Renal pelvis (tissue), 12 donors: ENCODE measurements at places on chromosomes 1 and 21.

DNA sequence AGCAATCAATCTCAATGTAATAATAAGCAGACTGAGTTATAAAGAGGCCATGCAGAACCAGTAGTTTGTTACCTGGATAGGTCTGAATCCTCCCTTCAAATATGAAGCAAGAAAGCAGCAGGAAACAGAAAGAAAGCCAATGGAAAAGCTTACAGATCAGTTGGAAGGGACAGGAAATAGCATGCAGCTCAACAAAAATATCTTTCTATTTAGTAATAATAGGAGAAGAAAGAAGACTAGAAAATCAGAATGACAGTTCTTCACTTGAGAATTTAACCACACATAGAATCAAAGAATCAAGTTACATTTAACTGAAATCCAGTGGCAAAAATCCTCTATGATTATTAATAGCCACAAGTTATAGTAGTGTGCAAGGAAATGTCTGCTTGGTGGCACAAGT, 194.4 kb downstream of the EIF4G3 start:
- no peak for DNase-seq

GRCh38 chr1:202159534-202160371, 649 bp downstream of the PTPN7 start:
- no peak for DNase-seq

DNA sequence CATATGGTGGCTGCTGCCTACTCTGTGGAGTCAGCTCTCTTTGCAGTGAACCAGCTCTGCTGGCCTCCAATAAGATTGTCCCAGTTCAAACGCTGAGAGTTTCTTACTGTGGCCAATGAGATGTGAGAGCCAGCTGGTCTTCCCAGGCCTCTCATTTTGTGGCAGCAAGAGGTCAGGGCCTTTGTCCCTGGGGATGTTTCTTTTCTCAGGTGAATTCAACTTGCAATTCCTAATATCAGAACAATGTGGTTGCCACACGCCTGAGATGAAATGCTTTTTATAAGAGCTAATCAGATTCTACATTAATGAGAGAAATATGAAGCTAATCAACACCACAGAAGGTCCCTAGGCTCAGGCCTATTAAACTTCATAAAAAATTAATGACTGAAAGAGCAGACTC, 660.1 kb upstream of the CAMK1G start:
- no peak for DNase-seq

GRCh38 chr1:218705911-218706893, 361.1 kb downstream of the TGFB2 start:
- DNase-seq = peak; percentile 24

DNA sequence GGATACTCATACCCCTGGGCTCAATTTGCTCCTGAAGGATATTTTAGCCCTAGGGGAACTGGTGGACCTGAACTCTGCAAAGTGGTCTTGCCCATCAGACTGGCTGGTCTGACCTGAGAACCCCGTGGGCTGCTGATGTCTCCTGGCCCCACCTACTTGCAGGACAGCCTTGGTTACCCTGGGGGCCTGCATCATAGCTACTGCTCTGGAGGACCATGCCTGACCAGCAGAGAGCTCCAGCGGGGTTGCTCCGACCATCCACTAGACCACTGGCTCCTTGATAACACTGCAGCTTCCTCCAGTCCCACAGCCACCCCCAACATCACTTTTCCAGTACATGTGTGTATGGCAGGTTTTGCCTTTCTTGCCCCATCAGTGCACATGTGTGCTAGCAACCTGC, 331.6 kb upstream of the BRINP3 start:
- DNase-seq = no peak

DNA sequence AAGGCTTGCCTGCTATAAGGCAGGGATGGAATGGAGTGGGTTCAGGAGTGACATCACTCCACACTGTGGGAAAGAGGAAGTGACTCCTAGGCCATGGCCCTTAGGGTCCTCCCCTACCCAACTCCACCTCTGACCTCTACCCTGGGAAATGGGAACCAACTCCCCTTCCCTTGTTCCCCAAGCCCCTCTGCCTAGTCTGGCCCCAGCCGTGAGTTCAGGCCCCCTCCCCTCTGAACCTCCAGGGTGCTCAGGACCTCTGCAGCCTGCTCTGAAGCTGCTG, 3.8 kb upstream of the GUCA2A start:
- DNase-seq = no peak

- no peak for DNase-seq
These were observed 21.9 kb downstream of the LRRC8D start for GRCh38 chr1:89842567-89843272.

DNA sequence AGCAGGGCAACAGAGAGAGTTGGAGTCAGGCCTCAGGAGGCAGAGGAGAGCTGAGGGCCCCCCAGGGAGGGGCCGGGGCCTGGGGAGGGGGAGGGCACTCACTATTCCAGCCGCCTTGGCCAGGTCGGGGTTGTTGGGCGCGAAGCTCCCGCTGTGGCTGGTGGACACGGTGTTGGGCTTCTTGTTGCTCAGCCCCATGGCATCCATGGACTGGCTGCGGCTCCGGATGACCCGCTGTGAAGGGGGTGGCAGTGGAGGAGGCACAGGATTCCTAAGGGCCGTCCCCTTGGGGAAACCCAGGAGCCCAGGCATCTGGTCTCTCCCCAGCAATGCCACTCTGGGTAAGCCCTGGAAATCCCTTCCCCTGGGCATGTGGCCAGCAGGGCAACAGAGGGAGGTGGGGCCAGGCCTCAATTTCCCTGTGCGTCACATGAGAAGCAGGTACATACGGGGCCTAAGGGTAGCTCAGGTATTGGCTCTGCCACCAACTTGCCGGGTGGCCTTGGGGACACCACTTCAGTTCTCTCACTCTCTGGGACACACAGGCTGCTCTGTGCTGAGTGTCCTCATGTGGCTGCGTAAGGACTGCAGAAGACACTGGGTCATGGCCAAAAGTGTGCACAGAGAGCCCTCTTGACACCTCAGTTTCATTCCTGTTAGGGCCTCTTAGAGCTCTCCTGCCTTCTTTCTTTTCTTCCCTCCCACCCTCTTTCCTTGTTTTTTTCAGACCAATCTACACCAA, 63.0 kb downstream of the RAP1GAP start:
- no peak for DNase-seq

DNA sequence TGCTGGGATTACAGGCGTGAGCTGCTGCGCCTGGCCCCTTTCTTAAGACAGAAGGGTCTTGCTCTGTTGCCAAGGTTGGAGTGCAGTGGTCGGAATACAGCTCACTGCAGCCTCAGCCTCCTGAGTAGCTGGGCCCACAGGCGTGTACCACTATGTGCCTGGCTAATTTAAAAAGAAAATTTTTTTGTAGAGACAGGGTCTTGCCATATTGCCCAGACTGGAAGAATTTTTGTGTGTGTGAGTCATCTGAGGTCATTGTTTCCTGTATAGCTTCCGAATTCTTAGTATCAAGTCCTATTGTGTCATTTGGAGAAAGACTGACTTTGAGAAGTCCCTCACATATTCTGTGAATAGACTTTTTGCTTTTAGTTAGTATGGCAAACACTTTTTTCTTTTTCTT, 4.7 kb downstream of the SZRD1 start:
- no peak for DNase-seq

GRCh38 chr1:156896490-156897033, 3.0 kb downstream of the PEAR1 start:
- DNase-seq = no peak

DNA sequence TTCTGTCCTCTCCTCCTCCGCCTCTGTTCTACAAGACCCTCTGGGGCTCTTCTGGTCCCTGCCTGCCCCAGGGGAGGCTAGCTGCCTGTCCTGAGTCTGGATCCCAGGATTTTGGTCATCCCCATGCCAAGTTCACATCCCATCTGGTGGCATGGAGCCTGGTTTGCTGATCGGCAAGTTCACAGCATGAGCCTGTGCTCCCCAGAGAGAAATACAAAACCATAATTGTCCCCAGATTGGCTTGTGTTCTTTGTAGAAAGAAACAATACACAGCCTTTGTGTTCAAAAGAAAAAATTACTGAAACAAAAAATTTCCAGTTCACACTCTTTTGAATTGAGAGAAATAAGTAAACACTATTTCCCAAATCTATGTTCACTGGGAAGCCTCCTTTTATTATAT, 149.4 kb upstream of the ZC3H12A start:
- no peak for DNase-seq

- DNase-seq = peak; percentile 34
These were observed 2.6 kb upstream of the SAMD13 start for GRCh38 chr1:84298684-84299535.

- no peak for DNase-seq
These were observed 9.1 kb downstream of the HIPK1 start for GRCh38 chr1:113938192-113938591.

DNA sequence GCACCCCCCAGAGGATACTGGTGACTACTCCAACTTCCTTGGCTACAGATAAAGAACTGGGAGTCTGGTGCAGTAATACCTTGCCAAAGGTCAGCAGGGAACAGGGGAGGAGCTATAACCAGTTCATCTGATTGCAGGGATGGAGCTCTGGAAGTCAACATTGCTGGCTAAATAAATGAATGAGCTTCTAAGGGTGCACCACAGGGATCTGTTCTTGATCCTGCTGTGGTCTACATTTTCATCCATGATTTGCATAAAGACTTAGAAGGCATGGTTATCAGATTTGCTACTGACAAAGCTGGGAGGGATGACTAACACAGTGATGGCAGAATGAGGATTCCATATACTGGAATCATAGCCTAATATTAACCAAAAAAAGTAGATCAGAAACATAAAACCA, 18.3 kb downstream of the PLEKHA6 start:
- DNase-seq = no peak

GRCh38 chr1:40024671-40025070, 15.9 kb upstream of the CAP1 start:
- no peak for DNase-seq

DNA sequence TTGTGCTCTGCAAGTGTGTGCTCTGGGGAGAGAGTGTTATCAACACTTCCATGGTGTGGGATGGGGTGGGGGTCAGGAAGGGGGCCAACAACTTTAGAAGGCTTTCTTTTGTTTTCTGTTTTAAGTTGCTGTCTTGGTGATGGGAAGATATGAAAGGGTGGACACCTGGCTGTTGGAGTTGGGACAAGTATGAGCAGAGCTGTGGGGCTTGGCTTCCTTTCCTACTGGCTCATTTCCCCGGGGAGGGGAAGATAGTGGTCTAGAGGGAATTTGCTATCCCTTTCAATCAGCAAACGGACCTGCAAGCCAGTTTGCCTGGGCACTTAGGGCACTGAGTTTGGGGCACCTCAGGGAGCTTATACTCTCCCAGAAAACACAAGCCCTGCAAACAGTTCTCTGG, 19.2 kb downstream of the IER5 start:
- no peak for DNase-seq

GRCh38 chr1:198087831-198088230, 69.0 kb upstream of the NEK7 start:
- no peak for DNase-seq

- no peak for DNase-seq
These were observed 21.9 kb downstream of the RHEX start for GRCh38 chr1:206074839-206075238.

DNA sequence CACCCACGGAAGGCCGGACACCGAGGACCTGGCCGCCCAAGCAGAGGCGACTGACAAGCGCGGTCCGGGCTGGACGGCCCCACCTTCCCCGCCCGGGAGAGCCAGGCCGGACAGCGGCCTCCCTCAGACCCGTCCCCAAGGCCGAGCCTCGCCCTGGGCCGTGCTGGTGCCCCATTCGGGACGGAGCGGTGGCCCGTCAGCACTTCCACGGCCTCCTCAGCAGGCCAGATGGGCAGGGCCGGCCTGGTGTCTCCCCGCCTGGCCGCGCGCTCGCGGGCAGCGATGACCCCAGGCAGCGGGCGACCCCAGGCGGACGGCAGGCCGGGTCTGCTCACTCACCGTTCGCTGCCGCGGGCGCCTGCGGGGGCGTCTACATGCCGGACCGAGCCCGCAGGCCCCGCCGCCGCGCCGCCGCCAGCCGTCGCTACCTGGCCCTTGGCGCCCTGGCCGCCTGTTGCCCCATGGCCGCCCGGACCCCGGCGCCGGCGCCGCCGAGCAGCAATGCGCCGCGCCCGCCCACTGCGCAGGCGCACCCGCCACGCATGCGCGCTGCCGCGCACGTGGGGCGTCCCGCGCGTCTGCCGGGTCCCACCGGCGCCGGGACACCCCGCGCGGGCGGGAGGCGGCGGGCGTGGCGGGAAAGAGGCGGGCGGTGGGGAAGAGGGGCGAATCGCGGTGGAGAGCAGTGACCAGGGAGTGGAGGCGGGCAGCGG, at the start of gene NADK:
Gene NADK (minus strand): TSS at position 521 of the 713 bp plus-strand sequence. CDS start 13,064 bp downstream, outside the sequence.
- DNase-seq = no peak

DNA sequence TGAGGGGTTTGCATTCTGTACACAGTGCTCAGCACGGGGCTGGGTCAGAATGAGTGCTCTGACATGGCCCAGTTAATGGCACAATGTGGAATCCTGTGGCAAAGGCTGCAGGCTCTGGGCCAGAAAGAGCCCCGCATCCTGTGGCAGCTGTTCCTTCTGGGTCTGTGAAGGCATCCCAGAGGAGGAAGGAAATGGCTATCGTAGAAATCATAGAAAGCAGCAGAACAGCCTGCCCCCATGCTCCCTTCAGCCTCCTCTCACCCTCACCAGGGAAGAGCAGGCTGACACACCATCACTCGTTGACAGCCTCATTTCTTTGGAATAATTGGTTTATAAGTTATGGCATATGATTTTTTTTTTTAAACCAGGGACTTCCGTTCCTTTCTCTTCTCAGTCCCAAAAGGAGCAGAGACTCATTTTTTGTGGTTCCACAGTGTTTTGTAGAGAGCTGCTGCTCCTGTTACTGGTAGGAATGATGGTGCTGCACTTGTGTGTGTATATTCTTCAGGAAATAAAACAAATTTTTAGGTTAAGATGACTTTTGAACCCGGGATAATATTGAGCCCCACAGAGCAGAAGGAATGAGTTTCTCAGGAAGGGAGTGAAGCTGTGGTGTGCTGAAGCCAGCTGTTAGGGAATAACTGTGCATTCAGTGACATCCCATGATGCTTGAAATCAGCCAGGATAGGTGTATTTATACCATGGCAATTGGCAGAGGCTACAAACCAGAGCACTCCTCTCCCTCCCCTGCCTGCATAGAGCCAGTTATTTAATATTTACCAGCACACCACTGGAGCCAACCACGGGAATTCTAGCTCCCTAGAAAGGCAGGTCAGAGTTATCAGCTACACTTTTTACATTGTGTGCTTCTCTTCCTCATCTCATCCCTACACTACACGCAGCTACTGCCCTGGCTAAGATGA, 32.0 kb downstream of the PLXNA2 start:
- no peak for DNase-seq

- peak; percentile 86 for DNase-seq
These were observed 144.1 kb downstream of the TNR start for GRCh38 chr1:175599212-175599705.

DNA sequence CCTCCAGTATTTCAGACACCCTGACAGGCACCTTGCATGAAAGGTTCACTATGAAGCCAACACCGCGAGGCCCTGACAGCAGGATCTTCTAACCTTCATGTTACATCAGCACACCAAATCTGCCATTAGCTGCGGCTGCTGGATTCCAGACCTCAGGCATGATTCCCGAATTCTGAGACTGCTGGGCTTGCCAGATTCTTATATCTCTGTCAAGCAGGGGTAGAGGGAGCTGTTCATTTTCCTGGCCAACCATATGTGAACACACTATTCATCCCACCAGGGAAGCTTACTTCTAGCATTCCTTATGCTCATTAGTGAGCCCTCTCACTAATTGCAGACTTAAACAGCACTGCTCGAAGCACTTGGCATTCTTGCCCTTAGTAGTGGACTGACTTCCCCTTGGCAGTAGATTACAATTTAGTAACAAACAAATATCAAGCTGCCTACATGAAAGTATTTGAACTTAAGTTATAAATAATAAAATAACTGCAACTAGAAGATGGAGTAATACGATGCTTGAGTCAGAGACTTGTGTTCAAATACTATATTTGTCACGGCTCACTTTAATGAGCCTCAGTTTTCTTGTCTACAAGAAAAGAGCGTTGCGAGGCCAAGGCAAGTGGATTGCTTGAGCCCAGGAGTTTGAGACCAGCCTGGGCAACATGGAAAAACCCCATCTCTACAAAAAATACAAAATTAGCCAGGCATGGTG, 43.3 kb downstream of the NID1 start:
- DNase-seq = no peak
